WTC11 (cell line): ENCODE measurements at places on chromosomes 12 and 14. TPM values are rescaled to one million over a fixed set of nuclear protein-coding genes. Genes with fewer than 3 reads are reported as not detected.

GRCh38 chr14:51298895-51299294 is 58.8 kb downstream of the TMX1 start:
- DNase-seq: no peak

GRCh38 chr14:66495218-66496098 is 9.3 kb downstream of the CCDC196 start:
- DNase-seq: peak; percentile 16

GRCh38 chr14:96576937-96577336 is 74.8 kb downstream of the PAPOLA start:
- DNase-seq: no peak

DNA sequence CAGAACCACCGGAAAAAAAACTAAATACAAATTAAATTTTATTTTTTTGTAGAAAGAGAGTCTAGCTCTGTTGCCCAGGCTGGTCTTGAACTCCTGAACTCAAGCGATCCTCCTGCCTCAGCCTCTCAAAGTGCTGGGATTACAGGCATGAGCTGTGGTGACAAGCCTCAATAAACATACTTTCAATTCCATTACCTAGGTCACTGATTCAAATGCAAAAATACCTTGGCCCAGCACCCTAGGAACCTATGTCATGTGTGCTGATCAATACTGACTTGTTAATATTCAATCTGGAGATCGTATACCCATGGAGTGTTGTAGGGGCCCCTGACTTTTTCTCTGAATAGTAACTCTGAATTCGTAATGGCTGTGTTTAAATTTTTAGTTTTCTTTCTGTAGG is 7.1 kb upstream of the TMEM30B start:
- DNase-seq: no peak

DNA sequence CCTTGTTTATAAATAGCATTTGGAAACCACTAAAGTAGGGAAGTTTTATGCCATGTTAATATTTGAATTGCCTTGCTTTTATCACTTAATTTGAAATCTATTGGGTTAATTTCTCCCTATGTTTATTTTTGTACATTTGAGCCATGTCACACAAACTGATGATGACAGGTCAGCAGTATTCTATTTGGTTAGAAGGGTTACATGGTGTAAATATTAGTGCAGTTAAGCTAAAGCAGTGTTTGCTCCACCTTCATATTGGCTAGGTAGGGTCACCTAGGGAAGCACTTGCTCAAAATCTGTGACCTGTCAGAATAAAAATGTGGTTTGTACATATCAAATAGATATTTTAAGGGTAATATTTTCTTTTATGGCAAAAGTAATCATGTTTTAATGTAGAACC is 4.4 kb downstream of the RAN start:
- no peak for DNase-seq

GRCh38 chr14:52319919-52320318 is 5.8 kb downstream of the PTGER2 start:
- DNase-seq: no peak

GRCh38 chr12:124765581-124766489 is 97.8 kb downstream of the SCARB1 start:
- DNase-seq: no peak

ST8SIA1 gene
- 2.3 to 2.8 TPM (median 2.3 TPM) in 3 replicates for total RNA-seq

PRDM4 gene
- 18.2 to 21.4 TPM (median 20.5 TPM) in 3 replicates for total RNA-seq
